Activated T-helper 9 cell treated with anti-CD3 and anti-CD28 coated beads, Interleukin-2, amount 50 U/mL, for 16 hours (primary cell): ENCODE measurements at places on chromosomes 16 and 17.
A peak's percentile ranks its signal among the peaks of the same experiment; 100 is the strongest.

GRCh38 chr16:85537795-85538401 is 75.2 kb upstream of the GSE1 start:
- no peak for DNase-seq

GRCh38 chr17:38551121-38551520 is 54.6 kb downstream of the SRCIN1 start:
- no peak for DNase-seq

- DNase-seq: no peak
Measured at GRCh38 chr17:6356562-6356961, 78.4 kb downstream of the AIPL1 start.

DNA sequence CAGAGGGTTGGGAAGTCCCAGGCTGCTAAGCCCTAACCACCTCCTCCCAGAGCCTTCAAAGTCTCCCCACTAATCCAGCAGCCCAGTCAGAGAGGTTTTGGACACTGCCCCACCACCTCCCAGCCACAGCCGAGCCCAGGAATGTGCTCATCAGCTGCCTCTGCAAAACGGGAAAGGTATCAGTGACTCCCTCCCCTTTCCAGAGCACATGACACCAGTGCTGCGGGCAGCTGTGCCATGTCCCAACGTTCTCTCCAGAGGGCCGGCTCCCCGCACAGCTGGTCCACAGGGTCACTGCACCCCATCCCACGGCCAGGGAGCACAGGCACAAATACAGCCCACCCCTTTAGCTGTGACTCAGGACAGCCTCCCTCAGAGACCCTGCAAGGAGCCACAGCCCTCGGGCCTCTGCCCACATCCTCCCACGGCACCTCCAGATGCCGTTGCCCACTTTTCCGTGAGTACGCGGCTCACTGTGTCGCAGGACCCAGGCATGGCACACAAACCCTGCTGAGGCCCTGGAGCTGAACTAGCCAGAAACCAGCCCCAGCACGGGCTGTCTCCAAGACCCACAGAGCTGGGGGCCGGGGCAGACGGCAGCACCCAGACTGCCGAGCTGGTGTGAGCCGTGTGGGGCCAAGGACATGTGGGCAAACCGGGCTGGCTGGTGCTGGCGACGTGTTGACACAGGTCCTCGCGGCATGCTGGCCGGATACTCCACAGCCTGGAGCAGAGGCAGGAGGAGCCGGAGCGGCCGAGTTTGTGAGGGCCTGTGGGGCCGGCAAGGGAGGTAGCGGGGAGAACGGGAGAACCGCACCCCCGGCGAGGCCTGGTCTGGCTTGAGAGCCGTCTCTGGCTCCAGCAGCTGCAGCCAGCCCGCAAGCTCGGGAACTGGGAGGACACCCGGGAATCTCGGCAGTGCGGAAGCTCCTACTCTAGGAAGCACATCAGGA is 6.3 kb upstream of the PPP1R27 start:
- no peak for DNase-seq

- no peak for DNase-seq
Measured at GRCh38 chr17:48754500-48755261, 26.1 kb upstream of the HOXB13 start.

DNA sequence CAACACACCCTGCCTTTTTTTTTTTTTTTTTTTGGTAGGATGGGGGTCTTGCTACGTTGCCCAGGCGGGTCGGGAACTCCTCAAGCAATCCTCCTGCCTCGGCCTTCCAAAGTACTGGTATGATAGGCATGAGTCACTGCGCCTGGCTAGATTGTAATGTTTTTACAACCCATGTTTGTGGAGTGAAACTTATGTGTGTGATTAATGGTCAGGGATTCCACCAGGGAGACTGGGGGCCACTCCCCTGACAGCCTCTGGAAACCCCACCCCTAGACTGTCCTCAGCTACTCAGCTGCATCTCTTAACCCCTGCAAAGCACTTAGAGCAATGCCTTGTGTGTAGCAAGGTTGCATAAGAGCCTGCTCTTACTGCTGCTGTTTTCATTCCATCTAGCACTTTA is 220.5 kb downstream of the PARN start:
- no peak for DNase-seq

DNA sequence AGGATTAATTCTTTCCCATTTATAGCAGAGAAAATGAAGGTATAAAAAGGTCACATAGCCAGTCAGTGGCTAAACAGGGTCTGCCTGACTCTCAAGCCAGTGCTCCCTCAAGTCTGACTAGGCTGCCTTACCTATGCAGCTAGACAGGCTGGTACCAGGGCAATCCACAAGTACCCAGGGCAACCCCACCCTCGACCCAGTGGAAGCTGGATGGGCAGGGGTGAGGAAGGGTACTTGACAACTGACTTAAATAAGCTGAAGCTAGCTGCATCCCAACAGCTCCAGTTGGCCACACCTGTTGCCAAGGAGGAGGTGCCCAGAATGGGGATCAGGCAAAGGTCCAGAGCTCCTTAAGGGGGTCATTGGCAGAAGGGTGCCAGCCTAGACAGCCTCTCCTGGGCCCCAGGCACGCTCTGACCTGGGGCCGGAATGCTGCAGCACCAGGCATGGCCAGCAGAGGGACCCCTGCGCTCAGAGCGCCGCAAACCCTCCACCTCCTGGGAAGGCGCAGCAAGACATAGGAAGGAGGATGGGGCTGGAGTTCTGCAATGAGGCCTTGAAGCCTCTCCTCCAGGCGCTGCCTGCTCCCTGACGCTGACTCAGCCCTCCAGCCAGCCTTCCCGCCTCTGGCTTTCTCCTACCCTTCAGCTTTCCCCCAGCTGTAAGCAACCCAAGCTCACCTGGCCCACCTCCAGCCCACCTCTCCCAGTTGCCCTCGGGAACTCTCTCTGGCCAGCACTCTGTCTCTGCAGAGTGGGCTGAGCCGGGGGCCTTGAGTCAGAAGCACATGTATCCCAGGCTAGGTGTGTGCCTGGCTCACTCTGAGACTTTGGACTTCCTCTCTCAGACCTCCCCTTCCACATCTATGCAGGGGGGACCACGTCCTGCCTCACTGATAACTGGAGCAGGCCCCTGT is 28.8 kb downstream of the MPP2 start:
- DNase-seq: peak; percentile 56

DNA sequence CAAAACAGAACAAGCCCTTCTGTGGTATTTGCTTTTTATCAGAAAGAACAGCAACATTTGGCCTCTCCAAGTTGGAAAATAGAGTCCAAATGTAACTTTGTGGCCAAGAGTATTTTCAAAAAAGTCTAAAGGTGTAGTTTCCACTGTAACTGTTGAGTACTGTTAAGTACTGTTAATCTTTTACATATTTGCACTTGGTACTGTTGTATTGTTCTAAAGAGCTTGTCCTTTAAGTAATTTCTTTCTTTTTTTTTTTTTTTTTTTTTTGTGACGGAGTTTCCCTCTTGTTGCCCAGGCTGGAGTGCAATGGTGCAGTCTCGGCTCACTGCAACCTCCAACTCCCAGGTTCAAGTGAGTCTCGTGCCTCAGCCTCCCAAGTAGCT is 21.5 kb downstream of the LDAF1 start:
- DNase-seq: no peak

DNA sequence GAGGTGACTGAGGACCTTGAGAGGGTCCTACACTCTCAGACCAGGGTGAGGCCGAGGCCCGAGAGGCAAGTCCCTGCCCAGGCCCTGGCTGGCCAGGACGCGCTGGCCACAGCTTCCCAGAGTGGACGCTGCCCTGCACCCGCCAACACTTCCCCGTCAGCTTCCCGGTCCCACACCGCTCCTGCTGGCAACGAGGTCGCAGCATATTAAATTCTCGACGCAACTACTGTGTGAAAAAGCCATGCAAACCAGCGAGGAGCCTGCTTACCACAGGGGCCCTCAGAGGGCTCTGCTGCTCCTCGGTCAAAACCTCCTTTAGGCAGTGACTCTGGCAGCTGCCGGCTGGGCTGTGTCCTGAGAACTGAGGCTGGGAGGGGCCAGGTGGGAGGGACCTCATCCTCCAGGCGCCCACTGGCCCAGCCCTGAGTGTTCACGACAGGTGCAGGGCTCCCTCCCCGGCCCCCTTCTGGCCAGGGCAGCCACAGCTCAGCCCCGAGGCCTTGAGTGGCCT is 2.1 kb upstream of the TEX19 start:
- no peak for DNase-seq

GRCh38 chr17:8711291-8711690 is 33.3 kb downstream of the CCDC42 start:
- DNase-seq: no peak

DNA sequence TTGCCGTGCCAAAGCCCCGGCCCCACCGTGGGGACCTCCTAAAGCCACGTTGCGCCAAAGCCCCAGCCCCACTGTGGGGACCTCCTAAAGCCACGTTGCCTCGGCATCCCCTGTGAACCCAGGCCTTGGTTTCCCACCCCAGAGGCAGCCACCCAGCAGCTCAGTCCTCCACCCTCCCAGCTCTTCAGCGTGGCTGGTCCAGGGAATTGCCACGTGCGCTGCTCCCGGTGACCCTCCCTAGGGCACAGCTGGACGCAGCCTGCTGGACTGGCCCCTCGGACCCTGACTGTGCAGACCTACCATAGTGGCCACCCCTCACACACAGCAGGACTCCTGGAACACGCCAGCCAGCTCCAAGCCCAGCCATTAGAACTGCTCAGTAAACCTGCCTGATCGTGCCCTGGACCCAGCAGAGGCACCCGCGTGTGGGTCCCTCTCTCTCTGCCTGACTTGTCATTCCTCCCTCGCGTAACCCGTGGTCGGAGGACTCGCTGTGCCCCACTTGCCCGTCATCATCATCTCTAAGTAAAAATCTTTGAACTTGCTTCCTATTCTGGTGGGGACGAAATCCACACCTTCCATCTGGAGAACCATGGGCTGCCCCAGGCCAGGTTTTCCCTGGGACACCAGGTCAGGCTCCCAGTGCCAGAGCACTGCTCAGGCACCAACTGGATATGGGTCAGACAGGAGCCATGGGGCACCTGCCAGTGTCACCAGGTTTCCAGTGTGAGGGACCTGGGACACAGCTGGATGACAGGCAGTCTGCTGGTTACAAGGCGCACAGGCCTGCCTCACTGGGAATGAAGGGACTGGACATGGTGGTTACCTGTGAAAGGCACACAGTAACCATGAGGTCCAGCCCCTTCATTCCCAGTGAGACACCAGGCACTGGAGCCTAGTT is 5.6 kb downstream of the CIAO3 start:
- no peak for DNase-seq

DNA sequence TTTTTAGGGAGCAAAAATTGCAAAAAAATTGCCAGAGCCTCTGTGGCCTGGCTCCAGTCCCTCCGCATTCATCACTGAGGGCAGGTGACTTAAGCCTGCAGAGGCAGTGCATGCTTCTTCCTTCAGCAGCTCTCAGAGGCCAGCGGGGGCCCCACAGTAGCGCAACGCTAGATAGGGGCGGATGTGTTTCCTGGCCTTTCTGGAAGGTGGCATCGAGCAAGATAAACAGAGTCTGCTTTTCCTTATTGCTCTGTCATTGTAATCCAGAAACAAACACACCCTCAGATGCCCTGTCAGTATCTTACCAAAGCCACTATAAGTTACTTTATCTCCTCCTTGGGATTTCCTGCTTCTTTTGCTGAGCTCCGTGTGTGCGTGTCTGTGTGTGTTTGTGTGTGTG is 75.5 kb upstream of the IRX6 start:
- no peak for DNase-seq

GRCh38 chr16:75317101-75317522 is 65.7 kb upstream of the BCAR1 start:
- DNase-seq: no peak

- DNase-seq: no peak
Measured at GRCh38 chr17:35377706-35378105, 4.3 kb upstream of the SLFN11 start.

DNA sequence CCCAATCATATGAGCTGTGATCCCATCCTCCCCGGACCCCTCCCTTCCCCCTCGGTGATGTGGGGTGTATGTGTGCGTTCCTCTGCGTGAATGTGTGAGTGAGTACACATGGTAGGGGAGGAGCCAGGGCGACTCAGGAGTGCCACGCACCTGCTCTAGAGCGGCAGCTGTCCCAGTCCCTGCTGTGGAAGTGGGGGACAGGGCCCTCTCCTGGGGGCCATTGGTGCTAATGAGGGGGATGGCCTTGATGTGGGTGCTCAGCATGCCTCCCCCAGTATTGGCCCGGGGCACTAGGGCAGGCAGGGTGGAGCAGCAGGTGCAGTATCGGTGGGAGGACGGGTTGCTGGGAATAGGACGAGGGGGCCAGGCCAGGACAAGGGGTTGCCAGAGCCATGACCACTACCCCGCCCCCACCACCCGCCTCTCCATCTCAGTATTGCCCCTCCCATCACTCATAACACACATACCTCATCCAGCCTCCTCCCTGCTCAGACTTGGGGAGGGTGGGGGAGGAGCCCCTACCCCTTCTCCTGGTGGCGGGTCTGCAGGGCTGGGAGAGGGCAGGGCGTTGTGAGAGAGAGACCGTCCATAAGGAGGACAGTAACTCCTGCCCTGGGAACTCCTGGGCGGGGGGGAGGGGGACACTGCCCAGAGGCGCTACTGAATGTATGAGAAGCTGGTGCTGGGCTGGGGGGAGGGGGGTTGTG is 8.5 kb downstream of the NR1D1 start:
- no peak for DNase-seq

- DNase-seq: no peak
Measured at GRCh38 chr17:8956465-8956902, 9.0 kb downstream of the PIK3R5 start.

- no peak for DNase-seq
Measured at GRCh38 chr17:50185631-50186471, 15.6 kb downstream of the COL1A1 start.

GRCh38 chr16:27318392-27319256 is 4.8 kb downstream of the IL4R start:
- DNase-seq: peak; percentile 24

DNA sequence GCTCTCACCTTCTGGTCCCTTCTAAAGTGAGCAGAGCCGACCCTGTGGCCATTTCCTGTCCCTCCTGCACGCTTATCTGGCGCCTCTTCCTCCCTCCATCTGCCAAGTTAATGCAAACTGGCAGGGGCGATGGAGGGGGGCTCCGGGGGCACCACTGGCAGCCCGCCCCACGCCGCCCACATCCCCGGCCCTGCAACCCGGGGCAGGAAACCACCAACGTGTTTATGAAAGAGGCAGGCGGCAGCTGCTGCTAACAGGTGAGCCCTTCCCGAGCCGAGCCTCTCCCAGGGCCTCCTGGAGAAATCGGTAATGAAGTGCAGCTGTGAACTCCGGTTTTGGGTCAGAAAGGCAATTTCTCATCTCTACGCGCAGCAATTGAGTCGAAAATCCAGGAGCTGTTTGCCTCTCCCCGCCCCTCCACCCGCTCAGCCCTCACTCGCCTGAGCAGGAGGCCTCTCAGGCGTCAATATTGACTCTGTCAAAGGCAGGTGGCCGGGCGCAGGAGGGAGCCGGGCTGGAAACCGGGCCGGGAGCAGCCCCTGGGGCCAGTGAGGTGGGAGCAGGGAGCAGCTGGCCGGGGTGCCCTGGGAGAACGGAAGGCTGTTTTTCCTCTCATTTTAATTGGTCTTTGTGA is 164.4 kb upstream of the GSE1 start:
- DNase-seq: no peak

GRCh38 chr16:56399047-56399446 is 26.3 kb downstream of the AMFR start:
- DNase-seq: no peak

- peak; percentile 63 for DNase-seq
Measured at GRCh38 chr17:60525685-60526514, at the start of gene APPBP2. APPBP2 (minus strand) TSS chr17:60526242; CDS start chr17:60525931, 311 bp downstream.
